Stimulated activated CD8-positive, alpha-beta memory T cell treated with anti-CD3 and anti-CD28 coated beads, Interleukin-4, amount 100 ng/mL, for 24 hours (primary cell): ENCODE measurements at places on chromosomes 4 and X.

GRCh38 chr4:52824603-52825459 is 37.3 kb upstream of the RASL11B start:
- DNase-seq = no peak

- no peak for DNase-seq
Observed at GRCh38 chrX:23904096-23904495, 3.6 kb downstream of the APOO start.

GRCh38 chr4:140556372-140557085 is 12.2 kb downstream of the UCP1 start:
- DNase-seq = no peak

DNA sequence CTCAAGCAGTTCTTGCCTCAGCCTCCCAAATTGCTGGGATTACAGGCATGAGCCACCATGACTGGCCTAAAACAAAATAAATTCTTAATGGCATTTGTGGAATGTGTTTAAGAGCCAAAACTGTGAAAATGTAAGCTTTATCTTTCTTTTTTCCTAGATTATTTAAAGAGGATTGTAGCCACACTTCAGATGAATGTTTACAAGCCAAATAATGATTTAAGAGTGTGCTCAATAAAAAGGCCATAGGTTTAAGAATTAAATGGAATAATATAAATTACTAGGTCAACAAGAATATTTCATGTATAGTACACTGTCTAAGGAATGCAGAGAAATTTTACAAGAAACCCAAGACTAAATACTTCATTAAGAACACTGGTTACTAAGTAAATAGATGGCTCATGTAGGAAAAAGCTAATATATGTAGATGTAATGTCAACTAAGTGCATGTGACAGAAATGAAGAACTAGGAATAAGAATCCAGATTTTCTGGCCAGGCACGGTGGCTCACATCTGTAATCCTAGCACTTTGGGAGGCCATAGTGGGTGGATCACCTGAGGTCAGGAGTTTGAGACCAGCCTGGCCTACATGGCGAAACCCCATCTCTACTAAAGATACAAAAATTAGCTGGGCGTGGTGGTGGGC is 21.3 kb upstream of the UGDH start:
- no peak for DNase-seq

- no peak for DNase-seq
Observed at GRCh38 chrX:57329008-57329407, 42.5 kb downstream of the FAAH2 start.

GRCh38 chr4:98609934-98610333 is 48.5 kb downstream of the TSPAN5 start:
- no peak for DNase-seq

DNA sequence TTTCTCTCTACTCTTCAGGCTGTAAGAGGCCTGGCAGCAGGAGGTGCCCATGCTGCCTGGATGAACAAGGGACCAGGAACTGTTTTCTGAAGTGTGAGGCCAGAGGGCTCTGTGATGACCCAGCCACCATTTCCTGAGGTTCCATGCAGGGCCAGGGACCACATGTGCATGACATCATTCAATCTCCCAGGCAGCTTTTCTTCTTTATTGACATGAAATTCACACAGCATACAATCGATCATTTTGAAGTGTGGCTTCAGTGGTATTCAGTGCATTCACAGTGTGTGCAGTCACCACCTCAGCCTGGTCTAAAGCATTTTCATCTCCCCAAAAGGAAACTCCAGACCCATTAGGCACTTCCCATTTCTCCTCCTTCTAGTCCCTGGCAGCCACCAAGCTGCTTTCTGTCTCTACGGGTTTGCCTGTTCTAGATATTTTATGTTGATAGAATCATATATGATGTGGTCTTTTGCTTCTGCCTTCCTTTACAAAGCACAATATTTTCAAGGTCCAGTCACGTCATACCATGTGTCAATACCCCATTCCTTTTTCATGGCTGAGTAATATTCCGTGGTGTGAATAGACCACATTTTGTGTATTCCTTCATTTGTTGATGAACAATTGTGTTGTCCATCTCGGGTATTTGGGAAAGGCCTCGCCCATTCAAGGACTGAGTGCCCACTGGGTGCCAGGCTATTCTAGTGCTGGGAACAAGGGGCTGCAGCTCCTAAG is 93.1 kb downstream of the PSAPL1 start:
- DNase-seq = no peak

DNA sequence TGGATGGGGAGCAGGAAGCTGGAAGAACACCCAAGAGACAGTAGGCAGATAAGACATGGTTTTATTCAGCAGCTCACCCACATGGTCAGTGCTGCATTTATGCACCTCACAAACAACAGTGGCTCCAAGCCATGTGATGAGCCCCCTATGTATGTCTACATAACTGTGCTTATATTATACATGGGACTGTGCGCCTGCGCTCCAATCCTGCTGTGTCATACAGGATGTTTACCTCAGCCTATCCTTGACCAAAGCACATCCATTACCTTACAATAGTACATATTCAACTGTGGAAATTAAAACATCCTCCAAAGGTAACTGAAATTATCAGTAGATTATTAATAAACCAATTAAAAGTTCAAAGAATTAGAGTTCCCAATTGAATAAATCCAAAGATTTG is 44.1 kb upstream of the SGMS2 start:
- no peak for DNase-seq

DNA sequence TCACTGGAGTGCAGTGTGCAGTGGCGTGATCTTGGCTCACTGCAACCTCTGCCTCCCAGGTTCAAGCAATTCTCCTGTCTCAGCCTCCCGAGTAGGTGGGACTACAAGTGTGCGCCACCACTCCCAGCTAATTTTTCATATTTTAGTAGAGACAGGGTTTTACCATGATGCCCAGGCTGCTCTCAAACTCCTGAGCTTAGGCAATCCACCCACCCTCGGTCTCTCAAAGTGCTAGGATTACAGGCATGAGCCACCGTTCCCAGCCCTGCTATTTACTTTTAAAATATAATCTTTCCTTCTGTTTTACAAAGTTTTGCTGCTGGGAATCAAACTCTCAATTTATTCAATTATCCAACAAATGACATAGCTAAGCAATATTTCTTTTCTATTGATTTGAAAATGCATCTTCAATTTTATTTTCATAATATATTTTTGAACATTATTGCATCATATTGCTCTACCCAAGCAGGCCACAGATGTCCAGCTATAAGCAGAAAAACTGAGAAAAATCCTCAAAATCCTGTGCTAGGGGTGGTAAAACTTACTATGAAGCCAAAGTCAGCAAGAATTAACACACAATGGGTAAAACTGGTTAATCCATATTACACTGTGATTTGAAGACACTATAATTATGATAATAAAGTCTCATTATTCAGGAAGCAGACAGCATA is 5.2 kb downstream of the TIFA start:
- no peak for DNase-seq
